ENCODE measurements at places on chromosomes 7 and 10. TPM values are rescaled to one million over a fixed set of nuclear protein-coding genes. Genes with fewer than 3 reads are reported as not detected.

The WNT2 gene
- 0.50 TPM for polyA plus RNA-seq

The AGMO gene
- 0.27 TPM for polyA plus RNA-seq

The FLNC gene
- polyA plus RNA-seq: 6.8 TPM

The TRIM73 gene
- polyA plus RNA-seq: 2.8 TPM

The SLC35G1 gene
- polyA plus RNA-seq: 6.6 TPM

The GPNMB gene
- polyA plus RNA-seq: 431 TPM

The VSTM2A gene
- 0.05 TPM for polyA plus RNA-seq

The TAS2R41 gene
- not detected for polyA plus RNA-seq

The CYP3A4 gene
- polyA plus RNA-seq: 0.05 TPM

The GOLGA7B gene
- polyA plus RNA-seq: 0.02 TPM

The ZNF488 gene
- 0.42 TPM for polyA plus RNA-seq

The METTL2B gene
- polyA plus RNA-seq: 9.5 TPM

The TBX20 gene
- polyA plus RNA-seq: not detected

The WDFY4 gene
- 0.54 TPM for polyA plus RNA-seq

The HOXA7 gene
- polyA plus RNA-seq: 4.1 TPM

The ZDHHC16 gene
- polyA plus RNA-seq: 19.1 TPM

The CPEB3 gene
- polyA plus RNA-seq: 2.3 TPM

The EIF4EBP2 gene
- polyA plus RNA-seq: 37.7 TPM

Measured in ovary (tissue), 10 donors.